ENCODE measurements at places on chromosomes 3 and 15.

DNA sequence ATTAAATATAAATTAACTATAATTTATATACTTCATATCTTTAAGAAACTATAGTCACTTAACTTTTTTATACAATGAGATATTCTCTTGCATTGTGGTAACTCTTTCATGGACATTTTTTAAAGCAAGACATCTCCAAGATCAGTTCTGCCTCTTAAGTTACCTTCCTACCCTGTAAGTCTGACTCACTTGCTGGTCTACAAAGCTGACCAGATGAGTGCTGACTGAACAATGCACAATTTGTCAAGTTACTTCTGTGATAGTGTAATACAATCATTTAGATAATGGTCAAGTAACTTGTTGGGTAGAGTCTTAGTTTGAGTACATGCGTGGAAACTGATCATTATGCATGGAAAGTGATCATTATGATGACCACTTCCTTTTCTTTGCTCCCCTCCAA lies 145.9 kb downstream of the MEIS2 start:
- DNase-seq, result no peak

DNA sequence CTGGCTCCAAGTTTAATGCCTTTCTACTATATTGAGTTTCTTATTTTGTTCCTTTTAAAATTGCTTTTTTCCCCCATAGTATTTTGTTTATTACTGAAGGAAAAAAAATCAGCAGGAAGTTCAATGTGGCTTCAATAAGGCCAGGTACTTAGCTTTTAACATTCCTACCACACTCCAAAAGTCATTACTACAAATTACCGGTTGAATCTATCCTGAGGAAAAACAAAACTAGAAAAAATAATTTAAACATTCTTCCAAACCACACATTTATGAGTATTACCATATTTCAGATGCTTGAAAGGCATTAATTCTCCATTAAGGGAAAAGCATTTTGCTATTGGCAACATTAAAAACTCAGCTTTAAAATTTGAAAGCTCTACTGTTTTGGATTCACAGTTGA lies 20.2 kb upstream of the TNFSF10 start:
- no peak for DNase-seq

DNA sequence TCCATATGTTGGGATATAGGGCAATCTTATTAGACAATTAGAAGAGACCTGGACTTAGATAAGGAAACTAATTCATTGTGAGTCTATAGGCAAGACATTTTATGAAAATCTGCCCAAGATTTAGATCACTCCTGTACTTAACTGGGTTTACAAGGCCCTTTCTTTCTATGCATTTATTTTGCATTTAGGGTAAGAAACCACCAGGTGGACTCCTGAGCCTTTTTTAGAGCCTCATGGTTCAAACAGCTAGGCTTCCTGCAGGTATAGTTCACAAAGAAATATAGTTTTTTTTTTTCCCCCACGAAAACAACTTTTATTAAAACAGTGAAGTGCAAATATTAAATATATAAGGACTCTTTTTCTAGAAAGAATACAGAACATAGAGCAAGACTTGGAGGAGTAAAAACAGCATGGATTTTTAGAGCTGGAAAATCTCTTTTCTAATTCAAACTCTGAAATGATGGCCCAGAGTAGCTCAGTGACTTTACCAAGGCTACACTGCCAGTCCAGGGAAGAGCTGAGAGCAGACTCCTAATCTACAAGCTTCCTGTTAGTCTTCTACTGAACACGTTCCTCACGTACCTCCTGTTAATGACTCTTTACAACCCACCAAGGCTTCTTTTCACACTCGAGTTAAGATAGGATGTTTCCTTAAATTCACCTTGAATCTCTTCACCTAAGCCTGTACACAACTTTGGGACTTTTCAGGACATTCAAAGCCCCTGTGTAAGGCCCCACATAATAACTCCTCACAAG lies 400.9 kb upstream of the ATP11B start:
- DNase-seq, result no peak

DNA sequence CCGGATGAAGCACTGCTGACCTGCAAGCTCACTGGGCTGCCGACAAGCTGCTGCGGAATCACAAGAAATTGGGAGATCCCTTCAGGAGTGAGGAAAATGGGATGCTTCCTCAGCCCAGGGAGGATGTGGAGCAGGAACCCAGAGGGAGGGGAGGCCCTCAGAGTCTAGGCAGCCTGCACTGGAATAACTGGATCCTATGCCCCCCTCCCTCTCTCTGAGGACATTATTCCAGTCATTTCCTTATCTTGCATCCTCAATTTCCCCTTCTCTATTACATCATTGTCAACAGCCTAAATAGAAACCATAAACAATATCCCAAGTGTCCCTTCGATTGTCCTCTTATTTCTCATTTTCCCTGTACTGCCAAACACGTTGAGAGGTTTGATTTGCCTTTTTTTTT lies 169.0 kb downstream of the OPA1 start:
- no peak for DNase-seq

GRCh38 chr3:69212411-69213160 lies 90.2 kb upstream of the LMOD3 start:
- peak; percentile 71 for DNase-seq

DNA sequence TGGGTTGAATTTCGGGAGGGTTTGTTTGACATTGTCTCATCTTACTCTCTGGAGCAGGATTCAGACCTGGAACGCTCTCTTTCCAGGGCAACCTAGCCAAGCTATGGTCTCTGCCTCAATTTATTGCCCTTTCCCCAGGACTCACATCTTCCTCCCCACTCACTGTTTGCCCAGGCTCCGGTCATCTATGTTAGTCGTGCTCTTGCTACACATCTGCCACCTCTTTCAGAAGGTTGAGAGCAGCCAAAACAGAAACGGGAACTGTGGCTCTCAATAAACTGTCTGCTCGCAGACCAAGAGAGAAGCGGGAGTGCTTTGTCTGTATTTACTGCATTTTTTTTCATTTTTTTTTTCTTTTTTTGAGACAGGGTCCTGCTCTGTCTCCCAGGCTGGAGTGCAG lies 81.6 kb downstream of the ST6GAL1 start:
- no peak for DNase-seq

DNA sequence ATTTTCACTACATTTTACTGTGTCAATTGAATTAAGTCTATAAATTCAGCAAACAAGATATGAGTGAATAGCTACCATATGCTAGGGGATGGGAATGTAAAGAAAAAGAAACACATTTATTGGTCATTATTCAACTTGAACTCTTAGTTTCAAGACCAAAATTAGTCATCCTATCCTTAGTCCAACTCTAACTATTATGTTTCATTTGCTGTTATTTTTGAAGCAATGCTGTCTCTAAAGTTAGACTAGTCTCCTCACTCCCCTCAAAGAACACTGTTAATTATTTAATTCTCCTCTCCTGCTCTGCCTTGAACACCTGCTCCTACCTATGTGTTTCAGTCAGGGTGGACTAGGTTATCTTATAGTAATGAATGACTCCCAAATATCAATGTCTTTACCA lies 920.9 kb downstream of the TUSC7 start:
- DNase-seq, result no peak

DNA sequence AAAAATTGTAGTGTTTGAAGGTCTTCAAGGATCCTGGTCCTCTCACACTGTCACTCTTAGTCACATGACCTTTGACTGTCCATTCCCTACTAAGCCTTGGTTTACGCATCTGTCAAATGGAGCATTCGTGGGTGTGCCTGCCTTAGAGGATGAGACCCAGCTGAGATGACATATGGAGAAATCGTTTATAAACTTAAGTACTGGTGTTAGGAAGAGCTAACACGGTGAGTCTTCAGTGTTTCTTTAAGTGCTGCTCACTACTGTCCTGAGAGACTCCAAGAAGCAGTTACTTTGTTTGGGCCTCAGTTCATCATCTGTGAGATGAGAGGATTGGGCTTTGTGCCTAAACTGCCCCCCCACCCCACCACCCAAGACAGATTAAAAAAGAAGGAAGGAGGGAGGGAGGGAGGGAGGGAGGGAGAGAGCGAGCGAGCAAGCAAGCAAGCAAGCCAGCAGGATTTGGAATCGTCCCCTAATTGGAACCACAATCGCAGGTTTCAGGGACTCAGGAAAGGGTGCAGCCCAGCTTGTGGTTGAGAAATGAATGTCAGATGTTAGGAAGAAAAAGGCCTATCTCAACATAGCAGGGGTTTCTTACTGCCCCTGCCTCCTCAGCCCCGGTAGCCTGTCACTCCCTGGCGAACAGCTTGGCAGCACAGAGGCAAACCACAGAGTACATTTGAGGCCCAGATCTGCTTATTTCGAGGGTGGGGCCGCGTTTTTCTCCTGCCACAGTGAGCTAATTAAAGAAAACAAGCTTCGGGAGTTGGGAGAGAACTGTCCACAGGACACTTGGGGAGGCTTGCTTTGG lies 32.7 kb downstream of the SMAD3 start:
- peak; percentile 86 for DNase-seq

- DNase-seq, result peak; percentile 94
Measured at GRCh38 chr15:38868326-38869114, 303.9 kb upstream of the RASGRP1 start.

GRCh38 chr3:10351013-10351735 lies 30.3 kb upstream of the SEC13 start:
- peak; percentile 23 for DNase-seq

GRCh38 chr3:114214542-114215341 lies 22.6 kb downstream of the ZNF80 start:
- no peak for DNase-seq

- DNase-seq, result peak; percentile 90
Measured at GRCh38 chr3:194091141-194091540, 44.8 kb upstream of the HES1 start.

DNA sequence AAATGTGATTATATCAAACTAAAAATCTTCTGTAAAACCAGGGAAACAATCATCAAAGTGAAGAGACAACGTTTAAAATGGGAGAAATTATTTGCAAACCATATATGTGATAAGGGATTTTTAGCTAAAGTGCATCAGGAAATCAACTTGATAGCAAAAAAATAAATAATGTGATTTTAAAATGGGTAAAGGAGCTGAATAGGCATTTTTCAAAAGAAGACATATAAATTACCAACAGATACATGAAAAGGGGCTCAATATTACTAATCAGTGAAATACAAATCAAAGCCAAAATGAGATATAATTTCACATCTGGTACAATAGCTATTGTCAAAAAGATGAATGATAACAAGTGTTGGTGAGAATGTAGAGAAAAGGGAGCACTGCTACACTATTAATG lies 537.6 kb upstream of the NAALADL2 start:
- no peak for DNase-seq

GRCh38 chr3:193836918-193837317 lies 243.9 kb downstream of the OPA1 start:
- no peak for DNase-seq

DNA sequence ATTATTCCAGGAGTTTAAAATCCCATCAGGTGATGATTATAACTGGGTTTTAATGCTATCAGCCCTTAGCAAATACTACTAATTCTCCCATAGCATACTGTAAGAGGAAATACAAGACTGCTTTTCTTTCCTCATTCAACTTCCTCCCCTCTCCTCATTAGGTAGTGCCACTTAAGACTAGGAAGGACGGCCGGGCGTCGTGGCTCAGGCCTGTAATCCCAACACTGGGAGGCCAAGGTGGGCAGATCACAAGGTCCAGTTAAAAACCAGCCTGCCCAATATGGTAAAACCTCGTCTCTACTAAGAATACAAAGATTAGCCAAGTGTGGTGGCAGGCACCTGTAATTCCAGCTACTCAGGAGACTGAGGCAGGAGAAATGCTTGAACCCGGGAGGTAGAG lies 14.7 kb downstream of the NDUFAF1 start:
- no peak for DNase-seq

GRCh38 chr15:96327155-96327741 lies 3.3 kb upstream of the NR2F2 start:
- DNase-seq, result peak; percentile 90

DNA sequence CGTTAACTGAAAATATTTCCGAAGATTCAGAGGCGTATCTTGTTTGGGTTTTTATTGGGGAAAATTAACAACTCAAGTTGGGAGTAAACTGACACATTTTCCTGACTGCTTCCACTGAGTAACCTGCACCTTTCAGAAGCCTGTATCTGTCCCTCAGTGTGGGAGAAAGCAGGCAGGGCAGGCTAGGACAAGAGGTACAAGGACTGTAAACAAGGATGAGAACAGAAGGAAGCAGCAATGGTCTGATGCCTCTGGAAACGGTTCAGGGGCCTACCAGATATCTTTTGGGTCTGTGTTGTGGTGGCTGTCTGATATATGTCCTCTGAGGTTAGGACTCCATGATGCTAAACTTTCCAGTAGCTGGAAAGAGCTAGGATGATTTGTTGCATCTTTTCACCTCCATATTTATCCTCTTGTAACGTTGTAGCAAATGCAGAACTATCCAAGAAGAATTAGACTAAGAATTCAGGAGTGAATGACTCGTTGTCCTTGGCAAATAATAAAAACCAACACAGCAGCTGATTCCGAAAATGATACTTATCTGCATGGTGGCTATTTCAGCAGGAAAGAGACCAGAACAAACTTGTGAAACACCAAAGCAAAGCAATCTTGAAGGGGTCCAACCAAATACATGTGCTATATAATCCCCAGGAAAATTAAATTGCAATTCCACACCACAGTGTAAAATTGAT lies 195.9 kb upstream of the ICE2 start:
- DNase-seq, result no peak

DNA sequence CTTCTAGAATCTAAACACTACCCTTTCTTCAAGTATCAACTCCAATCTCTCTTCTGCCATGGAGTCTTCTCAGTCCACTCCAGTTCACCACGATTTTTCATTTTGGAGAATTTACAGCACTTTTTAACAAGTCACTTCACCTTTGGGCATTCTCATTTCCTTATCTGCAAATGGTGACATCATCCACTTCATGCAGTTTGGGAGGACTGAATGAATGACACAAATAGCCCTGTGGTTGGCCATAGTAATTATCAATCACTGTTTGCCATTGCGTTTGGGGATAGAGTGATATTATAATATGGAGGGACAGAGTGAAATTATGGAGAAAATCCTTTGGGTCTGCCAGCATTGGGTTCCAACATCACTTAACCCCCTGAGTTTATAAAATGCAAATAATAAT lies 38.0 kb upstream of the TM4SF1 start:
- DNase-seq, result no peak

DNA sequence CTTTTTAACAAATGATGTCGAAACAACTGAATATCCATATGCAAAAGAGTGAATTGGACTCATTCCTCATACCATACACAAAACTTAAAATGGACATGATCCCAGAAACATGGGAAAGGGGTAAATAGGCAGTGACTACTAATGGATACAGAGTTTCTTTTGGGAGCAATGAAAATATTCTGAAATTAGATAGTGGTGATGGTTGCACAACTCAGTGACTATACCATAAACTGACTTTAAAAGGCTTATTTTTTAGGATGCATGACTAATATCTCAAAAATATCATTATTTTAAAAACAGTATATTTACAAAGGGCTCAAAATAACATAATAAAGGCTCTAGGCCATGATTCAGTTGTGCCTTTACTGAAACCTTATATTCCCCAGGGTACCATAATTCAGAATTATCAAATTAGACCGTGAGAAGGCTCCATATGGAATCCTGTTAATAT lies 16.3 kb upstream of the ATP13A3 start:
- peak; percentile 66 for DNase-seq
